ENCODE measurements at places on chromosomes 13 and 19.
A peak's percentile ranks its signal among the peaks of the same experiment; 100 is the strongest.

- peak; percentile 51 for DNase-seq
Observed at GRCh38 chr13:49454388-49455006, 10.4 kb downstream of the SETDB2 start.

DNA sequence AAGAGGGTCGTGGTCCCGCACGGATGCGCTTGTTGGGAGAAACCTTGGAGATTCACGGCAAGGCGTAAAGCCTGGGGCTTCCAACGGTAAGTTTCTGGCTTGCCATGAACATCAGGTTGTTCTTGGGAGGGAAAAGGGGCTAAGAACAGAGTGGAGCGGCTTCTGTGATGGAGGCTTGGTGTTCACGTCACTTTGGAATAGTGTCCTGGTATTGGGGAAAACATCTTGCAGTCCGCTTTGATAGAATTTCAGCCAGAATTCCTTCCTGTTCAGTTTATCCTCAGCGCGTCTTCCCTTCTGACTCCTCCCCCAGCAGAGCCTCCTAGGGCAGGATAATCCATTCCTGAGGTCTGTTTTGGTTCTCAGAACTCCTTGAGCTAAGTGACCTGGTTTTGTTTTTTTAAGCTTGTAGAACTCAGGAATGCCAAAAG lies 2.0 kb downstream of the KCTD15 start:
- no peak for DNase-seq

GRCh38 chr13:48906200-48906599 lies 69.5 kb upstream of the FNDC3A start:
- DNase-seq: no peak

GRCh38 chr19:49125025-49125731 lies 5.8 kb downstream of the PPFIA3 start:
- no peak for DNase-seq

DNA sequence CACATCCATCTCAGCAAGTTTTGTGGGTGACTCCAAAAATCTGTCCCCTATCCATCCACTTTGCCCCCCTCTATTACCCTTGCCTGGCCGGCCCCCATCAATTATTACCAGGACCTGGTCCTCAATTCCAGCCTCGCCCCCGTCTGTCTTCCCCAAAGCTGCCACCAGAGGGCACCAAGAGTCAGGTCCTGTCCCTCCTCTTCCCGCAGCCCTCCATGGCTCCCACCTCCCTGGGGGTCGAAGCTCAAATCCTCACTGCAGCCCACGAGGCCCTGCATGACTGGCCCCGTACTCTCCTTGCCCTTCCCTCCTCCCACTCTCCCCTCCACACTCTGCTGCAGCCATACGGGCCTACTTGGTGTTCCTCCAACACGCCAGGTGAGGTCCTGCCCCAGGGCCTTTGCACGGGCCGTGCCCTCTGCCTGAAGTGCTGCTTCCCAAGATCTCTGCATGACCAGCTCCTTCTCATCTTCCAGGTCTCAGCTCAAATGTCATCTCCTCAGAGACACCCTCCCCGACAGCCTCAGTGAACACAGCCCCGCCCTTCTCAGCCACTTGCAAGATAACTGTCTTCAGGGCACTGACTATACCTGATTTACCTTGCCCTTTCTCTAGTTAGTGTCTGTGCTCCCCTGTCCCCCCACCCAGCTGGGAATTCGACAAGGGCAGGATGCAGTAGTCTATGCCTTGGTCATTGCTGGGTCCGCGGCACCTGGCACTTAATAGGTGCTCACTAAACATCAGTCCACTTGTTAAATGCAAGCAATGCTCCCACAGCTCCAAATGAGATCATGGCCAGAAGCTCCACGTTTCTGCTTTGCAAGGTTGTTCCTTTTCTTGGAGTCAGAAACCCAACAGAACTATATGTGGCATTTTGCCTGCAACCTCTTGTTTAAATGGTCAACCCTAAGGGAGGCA lies 16.8 kb upstream of the SEMA6B start:
- peak; percentile 75 for DNase-seq

Data from GM10248 (cell line).